Right renal cortex interstitium (tissue), 3 donors: ENCODE measurements at places on chromosomes 5 and 9. TPM values are rescaled to one million over a fixed set of nuclear protein-coding genes. Genes with fewer than 3 reads are reported as not detected.

The FANCG gene
- polyA plus RNA-seq: 44.6 TPM

The TMEM174 gene
- polyA plus RNA-seq: 27.2 TPM

The MTX3 gene
- polyA plus RNA-seq: 23.6 TPM

The LCN6 gene
- not detected for polyA plus RNA-seq

The SLC6A19 gene
- 77.6 TPM for polyA plus RNA-seq

The RMRP gene
- not detected for polyA plus RNA-seq

The DIPK1B gene
- polyA plus RNA-seq: 27.3 TPM

The DRD1 gene
- not detected for polyA plus RNA-seq

The SPATA31C1 gene
- 0.65 TPM for polyA plus RNA-seq

DNA sequence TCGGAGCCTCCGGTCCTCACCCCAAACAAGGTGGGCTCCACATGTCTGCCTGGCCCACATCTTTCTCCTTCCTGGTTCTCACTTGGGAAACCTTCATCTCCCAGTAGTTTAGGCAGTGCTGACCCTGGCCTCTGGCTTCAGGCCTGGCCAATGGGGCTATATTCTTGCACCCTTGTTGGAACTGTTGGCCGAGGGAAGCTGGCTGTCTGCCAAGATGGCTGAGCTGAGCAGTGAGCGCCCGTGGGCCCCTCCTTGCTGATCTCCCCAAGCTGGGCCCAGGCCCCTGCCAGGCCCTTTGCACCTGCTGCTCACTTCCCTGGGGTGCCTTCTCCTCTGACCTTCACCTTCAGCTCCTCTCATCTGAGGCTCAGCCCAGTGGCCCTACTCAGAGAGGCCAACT lies 31.3 kb downstream of the TSPAN17 start:
- no peak for DNase-seq

GRCh38 chr5:50763846-50764245 lies 97.4 kb downstream of the PARP8 start:
- no peak for DNase-seq

DNA sequence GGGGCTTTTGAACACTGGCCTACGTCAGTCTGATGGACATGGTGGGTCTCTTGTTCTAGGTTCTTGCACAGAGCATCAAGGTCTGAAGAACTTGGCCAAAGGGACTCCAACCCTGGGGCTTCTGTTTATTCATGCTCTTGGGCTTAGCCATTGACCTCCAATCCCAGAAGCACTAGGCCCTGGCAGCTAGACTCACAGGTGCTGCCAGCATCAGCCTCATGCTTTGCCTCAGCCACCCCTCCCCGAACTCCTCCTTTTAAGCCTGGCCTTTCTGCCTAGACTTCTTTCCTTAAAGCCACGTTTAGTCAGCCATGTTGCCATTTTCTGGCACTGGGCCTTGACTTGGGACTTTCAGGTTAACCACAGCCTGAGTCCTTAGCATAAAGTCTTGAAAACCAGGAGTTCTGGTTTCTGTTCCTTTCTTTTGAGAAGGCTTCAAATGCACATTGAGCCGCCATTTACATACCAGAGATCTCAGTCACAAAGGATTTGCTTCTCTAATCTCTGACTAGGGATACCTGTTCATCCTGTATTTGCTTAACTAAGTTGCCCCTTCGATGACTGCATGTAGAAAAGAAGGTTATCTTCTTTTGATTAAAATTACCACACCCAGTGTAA lies 54.7 kb downstream of the ANGPTL2 start:
- no peak for DNase-seq

DNA sequence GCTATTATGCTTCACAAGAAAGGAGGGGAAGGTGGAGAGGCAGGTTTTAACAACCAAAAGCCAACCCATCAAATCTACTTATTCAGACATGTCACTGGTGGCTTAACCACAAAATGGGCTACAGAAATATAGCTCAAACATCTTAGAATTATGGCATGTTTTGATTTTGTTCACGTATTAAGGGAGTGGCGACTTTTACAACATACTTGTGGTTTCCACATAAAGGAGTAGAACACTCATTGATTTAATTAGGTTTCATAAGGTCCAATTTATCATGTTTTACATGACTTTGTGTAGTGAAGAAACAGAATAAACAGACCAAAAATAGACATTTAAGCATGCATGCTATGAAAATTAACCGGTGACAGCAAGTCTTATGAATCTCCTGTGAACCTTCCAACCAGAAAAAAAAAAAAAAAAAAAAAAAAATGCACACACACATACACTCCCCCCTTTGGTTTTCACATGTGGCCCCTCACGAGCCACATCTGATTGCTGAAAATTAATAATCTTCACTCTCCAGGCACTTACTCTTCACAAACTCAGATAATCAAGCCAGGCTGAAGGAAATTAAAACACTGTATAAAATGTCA lies 5.4 kb downstream of the ZNF608 start:
- no peak for DNase-seq

DNA sequence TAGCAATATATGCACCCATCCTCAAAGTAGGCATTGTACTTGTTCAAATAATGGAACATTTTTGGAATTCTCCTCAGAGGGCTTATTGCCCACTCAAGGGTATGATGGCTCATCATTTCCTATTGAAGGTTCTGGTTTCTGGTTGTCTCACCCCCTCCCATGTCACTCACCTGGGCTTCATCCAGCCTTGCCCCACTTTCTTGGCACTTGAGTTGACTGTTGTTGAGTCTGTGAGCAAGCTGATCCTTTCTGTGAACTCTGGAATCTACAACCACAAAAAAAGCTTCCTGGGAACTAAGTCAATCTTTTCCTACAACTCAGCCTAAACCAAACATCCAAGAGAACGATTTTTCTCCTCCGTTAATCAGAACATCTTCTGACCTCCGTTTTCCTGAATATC lies 73.9 kb upstream of the ANKH start:
- DNase-seq: no peak

DNA sequence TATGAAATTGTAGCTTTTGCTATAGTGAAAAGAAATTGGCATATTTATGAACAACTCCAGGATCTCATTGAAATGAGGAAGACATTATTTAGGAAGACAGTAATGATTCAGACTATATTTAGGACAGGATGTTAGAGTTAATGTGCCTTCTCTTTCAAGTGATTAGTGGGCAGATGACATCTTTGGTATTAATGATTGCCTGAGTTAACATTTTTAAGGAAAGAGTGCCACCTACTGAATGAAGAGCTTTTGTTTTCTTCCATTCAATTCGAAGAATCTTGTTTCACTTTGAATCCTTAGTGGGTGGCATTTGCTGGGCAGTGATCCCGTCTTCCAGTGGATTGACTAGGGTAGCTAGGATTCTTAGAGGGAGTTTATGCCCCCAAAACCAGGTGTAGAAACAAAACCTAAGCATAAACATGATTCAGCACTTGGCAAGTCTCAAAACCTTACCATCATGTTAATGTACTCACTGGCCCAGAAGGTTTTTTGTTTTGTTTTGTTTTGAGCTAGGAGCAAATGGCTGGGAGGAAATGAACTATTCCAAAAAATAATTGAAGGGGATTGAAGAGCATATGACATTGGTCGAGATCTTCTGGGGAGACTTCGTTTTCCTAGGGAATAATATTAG lies 23.2 kb downstream of the MAP3K1 start:
- no peak for DNase-seq

- no peak for DNase-seq
Measured at GRCh38 chr5:179623906-179624741, 653 bp upstream of the HNRNPH1 start.

DNA sequence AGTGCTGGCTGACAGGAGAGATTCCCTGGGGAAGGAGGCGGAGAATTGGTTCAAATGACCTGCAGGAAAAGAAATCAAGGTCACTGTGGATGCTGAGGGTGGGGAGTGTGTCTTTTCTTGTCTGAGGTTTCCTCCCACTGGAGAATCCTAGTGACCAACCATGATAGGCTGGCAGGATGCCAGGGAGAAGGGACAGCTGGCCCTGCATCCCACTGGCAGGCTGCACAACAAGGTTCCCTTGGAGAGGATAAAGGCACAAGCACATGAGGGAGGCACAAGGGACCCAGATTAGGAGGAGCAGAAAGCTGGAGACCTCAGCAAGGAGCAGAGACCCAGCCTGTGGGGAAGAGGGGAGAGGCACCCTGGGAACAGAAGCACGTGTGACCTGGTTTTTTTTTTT lies 11.4 kb upstream of the ZDHHC12 start:
- no peak for DNase-seq

DNA sequence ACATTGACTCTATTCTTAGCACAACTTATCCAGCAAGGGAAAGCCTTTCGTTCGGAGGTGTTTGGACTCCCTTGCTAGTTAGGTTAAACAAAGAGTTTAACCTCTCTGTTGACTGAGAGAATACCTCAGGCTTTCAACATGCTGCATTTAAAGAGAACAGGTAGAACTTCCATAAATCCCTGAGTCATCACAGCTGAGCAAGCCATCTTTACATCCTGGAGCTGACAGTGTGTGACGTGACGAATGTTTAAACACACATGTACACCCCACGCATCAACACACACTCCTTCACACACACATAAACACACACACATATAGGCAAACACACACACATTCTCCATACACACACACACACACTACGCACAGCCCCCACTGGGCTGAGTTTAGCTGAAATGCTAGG lies 152.8 kb downstream of the ADAMTS12 start:
- no peak for DNase-seq

GRCh38 chr5:76489877-76490688 lies 87.0 kb downstream of the IQGAP2 start:
- no peak for DNase-seq

- DNase-seq: no peak
Measured at GRCh38 chr9:18864516-18864915, 168.5 kb downstream of the SAXO1 start.

GRCh38 chr9:4873066-4873465 lies 80.3 kb downstream of the RCL1 start:
- DNase-seq: no peak

GRCh38 chr5:7218141-7218540 lies 177.8 kb upstream of the ADCY2 start:
- DNase-seq: no peak

GRCh38 chr5:78808380-78808779 lies 159.8 kb upstream of the LHFPL2 start:
- no peak for DNase-seq

DNA sequence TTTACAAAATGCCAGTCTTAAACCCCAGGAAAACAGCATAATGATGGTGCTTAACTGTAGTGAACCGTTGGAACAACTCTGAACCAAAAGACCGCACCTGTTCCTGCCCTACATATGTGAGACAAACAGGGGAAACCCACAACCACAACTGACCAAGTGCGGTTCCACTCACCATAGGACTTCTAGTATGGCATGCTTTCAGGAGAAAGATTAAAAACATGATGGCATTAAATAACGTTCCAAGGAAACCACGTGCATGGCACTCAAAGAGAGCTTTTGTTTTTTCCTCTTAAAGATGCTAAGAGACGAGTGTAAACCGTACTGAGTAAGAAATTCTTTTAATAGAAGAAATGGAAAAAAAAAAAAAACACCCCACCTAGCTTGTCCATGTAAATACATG lies 119.8 kb downstream of the SSBP2 start:
- no peak for DNase-seq

DNA sequence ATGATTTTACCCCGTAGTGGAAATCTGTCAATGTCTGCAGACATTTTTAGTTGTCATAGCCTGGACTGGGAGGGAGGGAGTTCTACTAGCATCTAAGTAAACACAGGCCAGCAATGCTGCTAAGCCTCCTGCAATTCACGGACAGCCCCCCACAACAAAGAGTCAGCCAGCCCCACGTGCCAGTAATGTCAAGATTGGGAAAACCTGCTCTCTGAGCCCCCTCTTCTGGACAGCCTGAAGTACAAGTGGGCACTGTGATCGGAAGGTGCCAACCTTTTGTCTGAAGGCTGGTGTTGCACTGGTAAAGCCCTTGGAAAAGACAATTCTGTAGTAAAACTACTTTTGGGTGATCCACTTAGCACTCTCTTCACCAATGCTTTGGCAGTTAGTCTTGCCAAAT lies 154.5 kb downstream of the TARS1 start:
- no peak for DNase-seq

DNA sequence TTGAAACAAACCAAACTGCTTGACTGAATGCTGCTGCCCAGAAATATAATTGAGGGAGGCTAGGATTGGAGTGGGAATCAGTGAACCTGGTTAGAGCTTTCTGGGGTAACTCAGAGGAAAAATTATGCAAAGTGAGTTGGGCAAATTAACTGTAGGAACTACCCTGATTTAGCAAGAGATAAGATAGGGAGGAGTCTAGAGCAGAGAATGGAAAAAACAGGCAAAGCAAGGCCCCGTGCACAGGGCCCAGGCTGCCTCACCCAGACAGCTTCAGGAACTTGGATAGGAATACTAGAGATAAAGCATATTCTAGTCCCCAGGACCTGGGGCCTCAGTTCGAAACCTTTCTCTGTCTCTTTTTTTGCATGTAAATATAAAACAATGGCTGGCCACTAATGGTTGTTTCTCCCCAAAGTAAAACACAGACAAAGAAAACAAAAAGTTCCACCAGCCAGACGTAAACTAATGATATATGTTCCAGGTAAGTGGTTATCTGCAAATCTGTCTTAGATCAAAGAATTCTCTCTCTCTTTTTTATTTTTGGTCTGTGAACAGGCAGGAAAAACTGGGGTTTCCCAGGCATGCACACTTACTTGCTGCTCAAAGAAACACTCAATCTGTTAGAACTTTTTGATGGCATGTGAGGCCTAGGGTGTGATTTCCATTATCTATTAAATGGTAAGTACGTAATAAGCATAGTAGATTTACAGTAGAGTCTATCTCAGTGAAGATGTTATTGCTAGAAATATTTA lies 168.1 kb upstream of the MAP3K1 start:
- DNase-seq: no peak

DNA sequence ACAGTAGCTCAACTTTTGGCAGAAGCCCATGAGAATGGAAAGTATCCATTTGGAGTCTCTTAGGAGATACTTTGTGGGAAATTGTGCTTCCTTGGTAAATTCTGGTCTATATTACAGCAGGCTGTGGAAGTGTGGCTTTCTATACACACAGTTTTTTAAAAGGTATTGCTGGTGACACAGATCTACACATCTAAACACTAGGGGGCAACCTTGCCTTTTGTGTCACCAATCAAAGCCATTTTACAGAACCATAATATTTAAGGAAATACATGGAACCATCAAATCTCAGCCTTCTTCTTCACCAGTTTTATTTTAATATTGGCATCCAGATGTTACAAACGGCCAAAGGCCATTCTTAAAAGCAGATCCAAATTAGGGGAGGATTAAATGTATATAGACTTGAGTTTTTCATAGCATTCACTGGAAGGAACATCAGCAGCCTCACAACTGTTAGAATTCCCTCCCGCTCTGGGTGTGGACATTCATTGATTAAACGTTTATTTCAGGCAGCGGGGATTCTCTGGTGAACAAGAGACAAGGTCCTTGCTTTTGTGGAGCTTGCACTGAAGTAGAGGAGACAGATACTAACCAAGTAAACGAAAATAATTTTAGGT lies 132.4 kb upstream of the EPB41L4A start:
- DNase-seq: peak; percentile 56

DNA sequence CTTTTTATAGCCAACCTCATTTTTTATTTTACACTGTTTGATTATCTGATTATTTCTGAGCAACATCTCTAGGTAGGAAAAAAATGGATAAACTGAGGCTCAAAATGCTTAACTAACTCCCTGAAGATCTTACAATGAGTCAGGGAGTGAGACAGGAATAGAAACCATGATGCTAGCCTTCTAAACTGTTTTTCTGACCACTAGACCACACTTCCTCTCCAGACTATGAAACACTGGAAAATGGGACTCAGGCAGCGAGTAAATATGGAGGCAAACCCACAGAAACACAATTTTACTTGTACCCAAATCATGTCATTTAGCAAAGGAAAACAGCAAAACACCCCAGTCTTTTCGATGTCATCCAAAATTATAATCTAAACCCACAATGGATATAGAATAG lies 129.9 kb upstream of the ANKH start:
- no peak for DNase-seq

GRCh38 chr5:133274597-133274935 lies 222.8 kb downstream of the HSPA4 start:
- DNase-seq: peak; percentile 56
